ENCODE measurements at places on chromosomes 11 and 22.

GRCh38 chr11:11983427-11983826 is 25.0 kb downstream of the DKK3 start:
- DNase-seq, result no peak

DNA sequence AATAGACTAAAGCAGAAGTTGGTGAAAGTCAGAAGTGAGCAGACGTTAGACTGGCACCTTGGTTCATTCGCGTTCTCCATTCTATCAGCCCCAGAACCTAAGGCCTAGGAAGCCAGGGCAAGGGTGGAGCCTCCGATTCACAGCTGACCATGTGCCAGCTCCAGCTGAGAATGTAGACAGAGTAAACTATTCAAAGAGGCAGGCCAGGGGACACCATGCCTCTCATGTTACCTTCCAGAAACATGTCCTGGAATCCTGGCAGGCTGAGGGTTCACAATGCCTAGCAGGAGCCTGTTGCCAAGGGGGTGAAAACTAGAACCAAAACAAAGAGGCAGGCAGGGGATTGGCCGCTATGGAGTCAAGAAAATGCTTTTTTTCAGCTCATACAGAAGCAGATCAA is 224.4 kb upstream of the POU2AF2 start:
- no peak for DNase-seq

- no peak for DNase-seq
Observed at GRCh38 chr22:48894064-48894671, 933.5 kb downstream of the BRD1 start.

DNA sequence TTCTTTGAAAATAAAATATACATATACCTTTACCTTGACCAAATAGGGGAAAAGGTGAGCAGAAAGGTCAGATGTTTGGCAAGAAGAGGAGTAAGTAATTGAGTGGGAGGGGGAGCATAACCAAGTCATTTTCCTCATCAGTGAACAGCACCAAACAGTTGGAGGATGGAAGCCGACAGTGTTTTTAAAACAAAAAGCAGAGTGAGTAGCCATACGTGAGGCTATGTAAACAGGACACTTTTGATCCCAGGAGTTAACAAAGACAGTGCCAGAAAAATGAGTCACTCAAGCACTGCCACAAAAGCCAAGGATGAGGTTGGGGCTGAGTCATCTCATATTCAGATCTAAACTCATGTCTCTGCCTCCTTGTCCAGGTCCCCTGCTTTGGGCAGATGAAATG is 734.7 kb downstream of the KCNA4 start:
- DNase-seq, result no peak

DNA sequence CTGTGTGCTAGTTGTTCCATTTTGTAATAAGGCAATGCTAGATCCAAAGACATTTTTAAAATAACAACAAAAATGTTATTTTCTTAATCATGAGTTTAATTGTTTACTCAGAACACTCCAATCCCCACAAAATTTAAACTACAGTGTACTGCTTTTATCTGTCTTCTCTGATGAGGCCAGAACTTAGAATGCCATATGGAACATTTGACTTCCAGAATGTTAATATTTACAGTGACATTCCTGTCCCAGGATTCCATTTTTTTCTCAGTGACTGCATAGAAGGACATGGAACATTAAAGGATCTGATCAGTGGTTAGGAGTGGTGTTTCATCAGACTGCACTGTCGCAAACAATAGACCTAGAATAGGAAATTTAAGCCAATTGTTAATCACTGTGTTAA is 494.9 kb upstream of the ARHGAP42 start:
- DNase-seq, result no peak

DNA sequence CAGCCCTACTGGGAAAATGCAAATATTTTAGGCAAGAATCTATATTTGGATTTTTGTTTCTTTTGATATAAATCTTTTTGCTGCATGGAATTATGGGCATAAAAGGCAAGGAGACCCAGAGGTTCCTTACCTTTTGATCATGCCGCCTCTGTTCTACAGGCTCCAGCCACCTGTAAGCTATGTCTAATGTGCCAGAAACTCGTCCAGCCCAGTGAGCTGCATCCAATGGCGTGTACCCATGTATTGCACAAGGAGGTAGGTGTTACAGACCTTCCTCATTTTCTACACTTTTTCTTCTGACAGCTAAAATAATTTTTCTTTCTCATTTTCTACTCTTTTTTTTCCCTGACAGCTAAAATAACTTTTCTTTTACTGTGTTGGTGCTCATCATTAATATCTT is 8.2 kb upstream of the BACE1-AS start:
- no peak for DNase-seq

Data from CD4-positive, alpha-beta T cell (primary cell).